ENCODE measurements at places on chromosomes 2 and 18. TPM values are rescaled to one million over a fixed set of nuclear protein-coding genes. Genes with fewer than 3 reads are reported as not detected.

DNA sequence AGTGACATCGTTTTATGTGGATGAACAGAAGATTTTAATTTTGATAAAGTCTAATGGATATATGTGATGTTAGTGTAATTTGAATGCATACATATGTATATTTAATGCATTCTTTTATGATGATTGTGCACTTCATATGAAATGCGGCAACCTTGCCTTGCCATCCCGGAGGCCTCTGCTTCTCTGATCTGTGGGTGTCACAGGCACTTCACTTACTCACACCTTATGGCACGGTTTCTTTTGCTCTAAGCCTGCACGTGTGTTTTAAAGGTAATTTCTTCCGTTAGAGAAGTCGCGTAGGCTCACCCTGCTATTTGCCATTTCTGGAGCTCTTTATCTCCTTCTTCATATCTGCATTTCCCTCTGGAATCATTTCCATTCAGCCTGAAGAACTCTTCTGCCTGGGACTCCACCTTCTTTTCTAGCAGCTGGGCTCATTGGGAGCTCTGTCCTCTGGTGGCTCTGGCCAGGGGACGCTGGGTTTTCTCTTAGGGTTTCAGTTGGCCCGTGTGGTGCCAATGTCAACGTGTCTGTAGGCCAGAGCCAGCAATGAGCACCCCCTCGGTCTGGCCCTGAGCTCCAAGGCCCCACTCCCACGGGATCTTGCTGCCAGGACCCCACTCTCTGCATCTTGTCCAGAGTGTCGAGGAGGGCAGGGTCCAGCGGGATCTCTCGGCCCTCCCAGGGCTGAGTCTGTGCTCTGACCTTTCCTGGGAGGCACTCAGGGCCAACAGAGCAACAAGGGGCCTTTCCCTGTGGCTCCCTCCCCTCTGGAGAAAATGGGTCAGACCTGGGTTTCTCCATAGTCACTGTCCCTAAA lies 97.3 kb downstream of the RTP5 start:
- no peaks in the 10 kb centered on the region for H3K27me3 ChIP-seq
- H3K27ac ChIP-seq: no peak overlapping the region
- H3K4me3 ChIP-seq: no peak overlapping the region
- no peaks in the 10 kb centered on the region for H3K36me3 ChIP-seq

- DNase-seq: no peak
- no peak overlapping the region for H3K4me3 ChIP-seq
- H3K27ac ChIP-seq: no peak overlapping the region
- no peaks in the 10 kb centered on the region for H3K27me3 ChIP-seq
- no peaks in the 10 kb centered on the region for H3K36me3 ChIP-seq
Observed at GRCh38 chr18:73766910-73767515, 380.6 kb downstream of the FBXO15 start.

DNA sequence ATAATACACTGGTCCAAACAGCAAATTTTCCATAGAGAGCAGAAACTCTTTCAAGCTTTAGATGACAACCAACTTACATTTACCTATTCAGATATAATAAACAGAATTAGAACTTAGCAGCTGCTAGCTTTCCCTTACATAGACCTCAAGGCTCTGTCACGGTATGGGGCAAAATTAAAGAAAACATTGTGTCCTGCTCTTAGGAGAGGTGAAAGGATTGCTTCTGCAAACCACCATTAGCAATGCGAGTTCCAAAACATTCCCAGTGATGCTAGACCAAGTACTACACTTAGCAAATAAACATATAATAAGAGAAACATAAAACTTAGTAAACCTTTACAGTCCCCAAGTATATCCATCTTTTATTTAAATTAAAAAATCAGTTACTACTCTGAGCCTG lies 183.3 kb downstream of the CAMKMT start:
- H3K27me3 ChIP-seq: no peaks in the 10 kb centered on the region
- H3K4me1 ChIP-seq: peaks cover 17% of the 10 kb centered on the region
- DNase-seq: no peak
- no peak overlapping the region for H3K27ac ChIP-seq
- no peaks in the 10 kb centered on the region for H3K36me3 ChIP-seq
- no peak overlapping the region for H3K4me3 ChIP-seq

The ZNF804A gene
- not detected for total RNA-seq

DNA sequence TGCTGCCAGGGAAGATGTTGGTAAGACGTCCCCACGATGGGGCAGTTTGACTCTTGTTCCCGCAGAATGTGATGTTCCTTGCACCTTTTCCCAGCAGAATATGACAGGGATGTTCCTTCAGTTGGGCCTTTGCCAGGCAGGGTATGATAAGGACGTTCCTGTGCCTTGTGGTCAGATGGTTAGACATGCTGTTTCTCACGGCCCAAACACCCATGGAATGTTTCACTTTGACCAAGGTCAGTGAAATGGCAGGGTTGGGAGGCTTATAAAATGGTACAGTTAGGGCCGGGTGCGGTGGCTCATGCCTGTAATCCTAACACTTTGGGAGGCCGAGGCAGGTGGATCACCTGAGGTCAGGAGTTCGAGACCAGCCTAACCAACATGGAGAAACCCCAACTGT lies 40.3 kb upstream of the YPEL5 start:
- H3K27me3 ChIP-seq: no peaks in the 10 kb centered on the region
- no peaks in the 10 kb centered on the region for H3K36me3 ChIP-seq
- H3K4me1 ChIP-seq: no peaks in the 10 kb centered on the region
- peak; percentile 38 for DNase-seq
- H3K4me3 ChIP-seq: no peak overlapping the region
- no peak overlapping the region for H3K27ac ChIP-seq

DNA sequence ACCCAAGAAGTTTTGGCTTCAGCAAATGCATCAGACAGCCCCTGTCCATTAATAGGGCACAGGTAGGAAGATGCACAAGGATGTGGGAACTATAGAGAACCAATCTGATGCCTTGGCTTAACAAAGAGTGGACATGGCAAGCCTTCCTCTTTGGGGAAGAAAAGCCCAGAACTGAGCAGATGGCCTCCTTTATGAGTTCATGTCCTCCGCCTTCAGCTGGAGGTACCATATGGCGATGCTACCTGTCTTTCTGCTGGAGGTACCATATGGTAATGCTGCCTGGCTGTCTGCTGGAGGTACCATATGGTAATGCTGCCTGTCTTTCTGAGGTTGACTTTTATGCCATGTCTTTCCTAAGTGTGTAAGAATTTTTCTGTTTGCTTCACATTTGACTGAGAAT lies 6.0 kb downstream of the RETREG2 start:
- no peak overlapping the region for H3K4me3 ChIP-seq
- no peak overlapping the region for H3K27ac ChIP-seq
- H3K4me1 ChIP-seq: peaks cover 2% of the 10 kb centered on the region
- DNase-seq: no peak
- H3K36me3 ChIP-seq: peaks cover 36% of the 10 kb centered on the region

DNA sequence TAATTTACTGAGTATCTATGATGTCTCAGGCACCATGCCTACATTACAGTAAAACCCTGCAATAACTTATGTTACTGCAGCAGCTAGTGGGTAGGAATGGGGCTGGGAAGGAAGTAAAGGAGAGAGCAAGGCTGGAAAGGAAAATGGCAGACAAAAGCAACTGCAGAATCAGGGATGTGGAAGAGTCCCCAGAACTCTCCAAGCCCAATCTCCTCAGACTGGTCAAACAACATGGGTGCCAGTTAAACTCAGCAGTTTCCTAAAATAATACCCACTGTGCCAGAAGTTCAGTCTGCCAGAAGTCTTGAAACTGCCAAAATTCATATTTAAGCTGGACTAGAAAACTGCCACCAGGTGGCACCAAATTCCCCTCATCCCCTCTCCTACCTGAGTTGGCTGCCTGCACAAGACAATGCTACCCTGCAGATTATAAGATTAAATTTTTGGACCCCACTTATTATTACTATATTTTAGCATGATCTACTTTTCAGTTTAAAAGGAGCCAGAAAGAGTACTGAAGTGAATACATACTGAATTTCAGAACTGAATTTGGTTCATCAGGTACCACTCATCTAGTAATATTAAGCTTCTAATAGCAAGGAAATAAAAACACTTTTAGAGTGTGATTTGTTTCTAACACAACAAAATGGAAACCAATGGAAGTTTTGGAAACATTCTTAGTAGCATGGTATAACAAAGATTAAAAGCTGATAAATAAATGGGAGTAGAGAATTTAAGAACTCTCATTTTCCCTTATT lies 86.8 kb upstream of the DNER start:
- H3K27me3 ChIP-seq: no peaks in the 10 kb centered on the region
- H3K4me1 ChIP-seq: no peaks in the 10 kb centered on the region
- no peak overlapping the region for H3K27ac ChIP-seq

GRCh38 chr2:105645031-105645937 lies 99.4 kb upstream of the NCK2 start:
- H3K4me3 ChIP-seq: no peak overlapping the region
- H3K27me3 ChIP-seq: no peaks in the 10 kb centered on the region
- no peak for DNase-seq
- H3K27ac ChIP-seq: no peak overlapping the region

DNA sequence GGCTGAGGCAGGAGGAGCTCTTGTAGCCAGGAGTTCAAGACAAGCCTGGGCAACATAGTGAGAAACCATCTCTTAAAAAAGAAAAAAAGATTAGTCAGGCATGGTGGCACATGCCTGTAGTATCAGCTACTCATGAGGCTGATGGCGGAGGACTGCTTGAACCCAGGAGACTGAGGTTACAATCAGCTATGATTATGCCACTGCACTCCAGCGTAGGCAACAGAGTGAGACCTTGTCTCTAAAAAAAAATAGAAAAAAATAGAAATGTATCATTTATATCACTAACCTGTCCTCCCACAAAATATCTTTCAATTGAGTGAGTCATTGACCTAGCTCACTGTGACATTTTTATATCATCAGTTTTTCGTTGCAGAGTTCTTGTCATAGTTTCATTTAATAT lies 152.5 kb downstream of the DTNA start:
- H3K4me1 ChIP-seq: no peaks in the 10 kb centered on the region
- H3K36me3 ChIP-seq: no peaks in the 10 kb centered on the region
- no peak overlapping the region for H3K4me3 ChIP-seq
- H3K27ac ChIP-seq: no peak overlapping the region
- no peak for DNase-seq

GRCh38 chr2:7375901-7376300 lies 458.7 kb downstream of the RNF144A start:
- no peak overlapping the region for H3K4me3 ChIP-seq
- no peaks in the 10 kb centered on the region for H3K27me3 ChIP-seq
- DNase-seq: no peak
- no peak overlapping the region for H3K27ac ChIP-seq
- H3K4me1 ChIP-seq: peaks cover 29% of the 10 kb centered on the region
- H3K36me3 ChIP-seq: no peaks in the 10 kb centered on the region

DNA sequence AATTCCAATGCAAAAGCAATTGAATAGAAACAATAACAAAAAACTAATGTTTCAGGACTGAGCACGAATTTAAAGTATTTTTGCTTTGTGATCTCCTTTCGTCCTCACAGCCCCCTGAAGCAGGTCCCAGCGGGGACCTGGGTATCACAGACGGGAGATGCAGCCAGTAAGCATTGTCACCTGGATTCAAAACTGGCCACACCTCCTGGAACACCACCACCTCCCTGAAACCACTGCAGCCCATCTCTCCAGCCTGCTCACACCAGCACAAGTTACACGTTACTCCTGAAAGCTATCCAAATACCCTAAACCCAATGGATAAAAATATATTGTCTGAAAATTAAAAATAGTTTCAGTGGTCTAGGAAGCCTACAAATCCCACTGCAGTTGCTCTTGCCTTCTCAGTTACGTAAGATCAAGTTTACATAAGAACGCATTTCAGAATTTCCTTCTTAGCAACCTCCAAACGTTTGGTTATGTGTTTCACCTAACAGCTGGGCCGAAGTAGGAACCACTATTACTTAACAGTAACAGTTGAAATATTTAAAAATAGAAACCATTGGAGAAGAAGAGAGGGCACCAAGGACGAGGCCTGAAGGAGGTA lies 178.0 kb downstream of the HDAC4 start:
- H3K27me3 ChIP-seq: no peaks in the 10 kb centered on the region
- DNase-seq: no peak
- peaks cover 15% of the 10 kb centered on the region for H3K4me1 ChIP-seq
- H3K36me3 ChIP-seq: no peaks in the 10 kb centered on the region
- H3K27ac ChIP-seq: peak overlapping the region; percentile 91

DNA sequence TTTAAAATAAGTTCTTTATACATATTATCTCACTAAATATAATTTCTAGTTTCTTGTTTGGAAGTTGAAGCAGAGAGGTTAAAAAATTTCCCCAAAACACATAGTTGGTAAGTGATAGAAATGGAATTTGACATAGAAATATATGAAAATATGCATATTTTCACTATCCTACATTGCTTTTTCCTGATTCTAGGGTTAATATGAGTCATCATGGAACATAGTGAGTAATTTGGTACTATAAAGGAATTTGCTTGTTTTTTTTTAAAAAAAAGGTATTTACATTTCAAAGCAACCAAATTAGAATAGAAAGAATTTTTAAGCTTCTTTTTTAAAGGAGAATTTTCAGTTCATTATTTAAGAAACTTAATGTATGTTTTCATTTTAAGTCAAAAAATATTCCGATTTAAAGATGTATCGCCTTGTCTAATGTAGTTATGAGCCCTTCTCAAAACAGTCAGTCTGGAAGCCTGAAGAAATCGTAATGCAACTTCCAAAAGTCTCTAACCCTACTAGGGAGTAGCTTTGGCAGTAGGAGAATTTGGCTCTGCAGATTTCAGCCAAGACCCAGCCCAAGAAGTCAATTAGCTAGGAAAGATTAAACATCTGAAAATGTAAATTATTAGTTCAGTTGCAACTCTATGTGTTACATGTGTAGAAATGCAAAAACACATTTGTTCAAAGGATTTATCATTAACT lies 147.3 kb downstream of the RDH14 start:
- H3K27ac ChIP-seq: no peak overlapping the region
- H3K36me3 ChIP-seq: no peaks in the 10 kb centered on the region
- no peaks in the 10 kb centered on the region for H3K4me1 ChIP-seq

The KIAA2012 gene
- not detected for total RNA-seq

The KCNJ3 gene
- total RNA-seq: 3.3 TPM

Measured in cardiac muscle cell (in vitro differentiated cells and primary cell).